ENCODE measurements at places on chromosomes 5 and 9.

DNA sequence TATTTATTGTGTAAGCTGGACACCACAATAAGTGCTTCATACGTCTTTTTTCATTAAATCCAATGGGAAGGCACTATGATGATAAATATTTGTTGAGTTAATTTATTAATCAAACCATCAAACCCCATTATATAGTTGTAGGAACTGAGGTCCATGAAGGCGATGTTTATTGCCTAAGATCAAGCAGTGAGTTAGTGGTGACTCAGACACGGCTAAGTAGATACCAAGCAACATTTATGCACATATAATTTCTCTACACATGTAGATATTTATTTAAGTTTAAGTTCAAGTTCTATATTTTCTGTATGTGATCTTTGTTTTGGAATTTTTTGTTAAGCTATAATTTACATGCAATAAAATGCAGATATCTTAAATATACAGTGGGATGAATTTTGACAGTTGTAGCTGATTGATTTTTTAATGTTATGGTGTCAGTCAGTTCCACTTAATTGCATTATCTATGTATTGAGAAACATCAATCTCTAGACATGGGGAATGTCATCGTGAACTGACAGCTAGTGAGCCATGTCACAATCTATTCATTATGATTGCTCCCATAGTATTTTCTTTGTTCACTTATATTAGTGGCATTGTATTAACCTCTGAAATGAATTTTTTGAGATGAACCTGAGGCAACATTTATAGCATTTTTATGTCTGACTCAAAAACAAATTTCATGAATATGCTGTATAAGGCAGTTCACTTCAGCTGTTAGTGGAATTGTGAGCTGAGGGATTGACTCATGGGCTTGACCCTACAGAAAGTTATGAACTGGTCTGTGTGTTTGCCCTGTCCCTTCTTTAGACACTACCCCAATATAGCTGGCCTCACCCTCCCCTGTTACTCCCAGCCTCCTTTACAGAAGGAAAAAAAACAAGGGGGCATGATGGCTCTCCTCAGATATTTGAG, 11.9 kb upstream of the GARNL3 start:
- DNase-seq, result no peak

GRCh38 chr5:39415201-39415600, 9.6 kb downstream of the DAB2 start:
- no peak for DNase-seq

- DNase-seq, result no peak
Observed at GRCh38 chr5:39082995-39083394, 8.8 kb upstream of the RICTOR start.

- no peak for DNase-seq
Observed at GRCh38 chr5:100584069-100584468, 48.9 kb downstream of the FAM174A start.

DNA sequence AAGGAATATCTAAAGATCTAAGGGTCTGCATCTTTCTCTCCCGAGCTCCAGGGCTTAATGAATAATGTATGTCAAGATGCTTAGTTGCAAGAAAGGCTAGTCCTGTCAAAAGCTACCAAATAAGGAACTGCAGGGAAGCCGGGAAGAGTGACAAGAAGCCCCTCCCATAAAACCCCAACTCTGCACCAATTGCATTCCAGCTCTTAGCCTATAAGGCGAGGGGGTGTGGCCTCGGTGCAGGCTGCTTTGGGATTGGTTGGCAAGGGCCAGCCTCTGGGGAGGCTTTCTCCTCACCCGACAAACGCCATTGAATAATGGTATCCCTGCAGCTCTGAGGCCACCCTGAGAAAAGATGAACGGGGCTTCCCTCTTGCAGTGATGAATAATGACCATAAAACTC, 416.9 kb downstream of the RAB3C start:
- no peak for DNase-seq

DNA sequence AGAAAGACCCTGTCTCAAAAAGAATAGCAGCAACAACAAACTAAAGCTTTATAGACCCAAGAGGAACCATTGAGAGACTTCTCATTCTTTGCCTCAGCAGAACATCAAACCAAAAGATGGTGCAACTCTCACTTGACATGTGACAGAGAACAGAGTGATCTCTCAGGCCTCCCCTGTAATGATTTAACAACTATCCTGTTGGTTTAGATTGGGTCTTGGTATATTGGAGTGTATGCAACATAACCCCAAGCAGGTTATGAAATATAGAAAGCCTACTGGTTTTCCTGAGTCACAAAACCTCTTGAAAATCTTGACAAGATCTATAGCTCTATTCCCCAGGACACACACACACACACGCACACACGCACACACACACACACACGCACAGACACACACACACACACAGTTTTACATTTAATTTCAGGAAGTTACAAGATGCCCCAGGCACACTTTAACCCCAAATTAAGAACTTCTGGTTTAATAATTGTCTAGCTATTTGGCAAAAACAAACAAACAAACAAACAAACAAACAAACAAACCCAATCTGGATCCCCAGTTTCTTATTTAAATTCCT, 6.5 kb upstream of the FGF1 start:
- DNase-seq, result no peak

DNA sequence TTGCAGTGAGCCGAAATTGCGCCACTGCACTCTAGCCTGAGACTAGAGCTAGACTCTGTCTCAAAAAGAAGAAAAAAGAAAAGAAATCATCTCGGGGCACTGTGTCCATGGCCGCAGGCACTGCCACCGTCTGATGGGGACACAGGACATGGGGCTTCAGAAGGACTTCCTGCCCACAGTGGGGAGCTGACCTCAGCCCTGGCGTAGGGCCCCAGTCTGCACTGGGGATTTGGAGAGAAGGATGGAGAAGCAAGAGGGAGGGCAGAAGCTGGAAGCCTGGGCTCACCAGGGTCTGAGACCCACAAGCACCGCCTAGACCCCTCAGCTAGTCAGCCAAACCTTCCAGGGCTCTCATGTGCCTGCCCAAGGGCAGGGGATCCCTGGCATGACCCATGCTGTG, 4.1 kb upstream of the SARDH start:
- DNase-seq, result no peak

DNA sequence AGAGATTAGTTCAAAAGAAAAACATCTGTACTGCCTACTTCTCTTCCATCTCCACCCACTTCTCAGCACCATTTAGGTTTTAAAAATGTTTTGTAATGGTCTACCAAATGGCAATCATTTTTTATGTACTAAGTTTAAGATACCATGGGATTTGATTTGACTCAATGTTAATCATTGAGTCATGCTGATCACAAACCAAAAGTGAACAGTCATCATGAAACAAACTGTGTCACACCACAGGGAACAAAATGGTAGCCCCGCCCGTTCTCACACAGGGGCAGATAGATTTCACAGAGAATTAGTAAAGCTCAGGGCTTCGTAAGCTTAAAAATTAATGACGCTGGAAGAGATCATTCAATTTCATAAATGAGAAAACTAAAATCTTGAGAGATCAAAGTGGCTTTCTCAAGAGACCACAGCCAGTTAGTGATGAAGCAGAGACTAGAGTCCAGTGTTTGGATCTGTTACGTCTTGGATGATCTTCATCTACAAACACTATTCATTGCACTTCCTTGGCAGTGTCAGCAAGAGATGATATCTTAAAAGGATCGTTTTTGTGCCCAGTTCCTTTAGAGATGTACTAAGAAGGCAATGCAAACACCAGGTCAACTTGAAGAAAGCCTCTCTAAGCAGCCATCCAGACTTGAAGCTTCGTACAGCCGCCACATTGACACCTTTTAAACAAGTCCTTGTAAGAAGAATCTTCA, 33.9 kb upstream of the TRIO start:
- no peak for DNase-seq

DNA sequence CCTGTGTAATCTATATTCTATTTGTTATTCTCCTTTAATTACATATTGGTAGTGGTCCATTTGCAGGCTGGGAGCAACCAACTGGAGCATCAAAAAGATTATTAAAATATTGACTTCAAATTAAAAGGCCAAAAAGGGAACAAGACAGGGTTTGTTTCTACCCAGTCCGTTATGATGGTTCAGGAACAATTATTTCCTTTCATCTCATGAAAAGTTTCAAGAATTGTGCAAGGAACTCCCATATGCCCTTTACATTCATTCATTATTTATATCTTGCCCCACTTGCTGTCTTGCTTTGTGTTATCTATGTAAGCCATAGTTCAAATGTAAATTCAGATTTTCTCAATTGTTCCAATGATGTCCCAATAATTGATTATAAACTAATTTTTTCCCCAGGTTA, 58.7 kb upstream of the TLE1 start:
- DNase-seq, result no peak

- DNase-seq, result no peak
Observed at GRCh38 chr9:137924169-137924568, 46.6 kb downstream of the CACNA1B start.

GRCh38 chr5:96680759-96681470, 18.7 kb downstream of the CAST start:
- DNase-seq, result no peak

- DNase-seq, result no peak
Observed at GRCh38 chr9:129489838-129490582, 130.9 kb downstream of the C9orf50 start.

GRCh38 chr5:127051591-127051990, 21.2 kb upstream of the MARCHF3 start:
- DNase-seq, result no peak

GRCh38 chr5:75668977-75669689, 48.1 kb downstream of the POC5 start:
- DNase-seq, result no peak

- no peak for DNase-seq
Observed at GRCh38 chr5:151056379-151057325, 24.2 kb downstream of the TNIP1 start.

DNA sequence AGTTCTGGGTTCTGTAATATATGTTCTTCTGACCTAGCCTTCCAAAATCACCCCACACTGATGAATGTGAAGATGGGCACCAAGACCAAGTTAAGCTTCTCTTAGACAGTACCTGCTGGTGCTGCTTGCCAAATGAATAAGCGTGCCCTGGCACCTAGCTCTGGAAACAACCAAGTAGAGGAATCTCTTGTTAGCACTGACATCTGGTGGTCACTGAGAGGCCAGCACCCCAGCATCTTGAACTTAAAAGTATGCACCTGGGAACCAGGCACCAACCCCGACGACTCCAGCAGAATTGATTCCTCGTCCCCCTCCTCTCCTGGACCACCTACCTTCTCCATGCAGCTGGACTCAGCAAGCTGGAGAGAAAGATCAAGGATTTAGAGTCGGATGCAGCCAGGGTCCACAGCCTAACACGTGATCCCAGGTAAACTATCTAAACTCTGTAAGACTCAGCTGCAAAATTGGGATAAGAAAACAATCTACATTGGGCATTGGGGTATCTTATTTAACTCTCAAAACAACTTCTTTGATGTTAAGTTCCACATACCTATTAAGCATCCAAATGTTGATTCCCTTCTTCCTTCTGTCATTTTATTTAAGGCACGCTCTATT, 89.8 kb downstream of the SLC1A3 start:
- DNase-seq, result peak; percentile 6

GRCh38 chr5:114727358-114727757, 365.5 kb downstream of the KCNN2 start:
- no peak for DNase-seq

GRCh38 chr9:38621434-38622287, 1.3 kb upstream of the ANKRD18A start:
- DNase-seq, result peak; percentile 4

DNA sequence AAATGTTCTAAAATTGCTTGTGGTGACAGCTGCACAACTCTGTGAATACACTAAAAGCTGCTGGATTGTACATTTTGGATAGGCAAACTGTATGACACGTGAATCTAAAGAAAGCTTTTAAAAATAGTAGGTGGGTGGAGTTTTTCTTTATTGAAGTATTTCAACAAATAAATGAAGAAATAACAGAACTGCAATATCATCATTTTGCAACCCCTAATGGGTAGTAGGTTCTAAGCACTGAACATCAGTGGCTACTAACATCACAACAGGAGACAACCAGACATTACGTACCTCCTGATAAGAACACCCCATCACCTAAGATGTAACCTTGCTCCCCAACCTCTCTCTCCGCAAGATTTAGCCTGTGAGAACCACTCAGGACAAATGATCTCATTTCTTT, 38.6 kb downstream of the EPB41L4B start:
- no peak for DNase-seq

DNA sequence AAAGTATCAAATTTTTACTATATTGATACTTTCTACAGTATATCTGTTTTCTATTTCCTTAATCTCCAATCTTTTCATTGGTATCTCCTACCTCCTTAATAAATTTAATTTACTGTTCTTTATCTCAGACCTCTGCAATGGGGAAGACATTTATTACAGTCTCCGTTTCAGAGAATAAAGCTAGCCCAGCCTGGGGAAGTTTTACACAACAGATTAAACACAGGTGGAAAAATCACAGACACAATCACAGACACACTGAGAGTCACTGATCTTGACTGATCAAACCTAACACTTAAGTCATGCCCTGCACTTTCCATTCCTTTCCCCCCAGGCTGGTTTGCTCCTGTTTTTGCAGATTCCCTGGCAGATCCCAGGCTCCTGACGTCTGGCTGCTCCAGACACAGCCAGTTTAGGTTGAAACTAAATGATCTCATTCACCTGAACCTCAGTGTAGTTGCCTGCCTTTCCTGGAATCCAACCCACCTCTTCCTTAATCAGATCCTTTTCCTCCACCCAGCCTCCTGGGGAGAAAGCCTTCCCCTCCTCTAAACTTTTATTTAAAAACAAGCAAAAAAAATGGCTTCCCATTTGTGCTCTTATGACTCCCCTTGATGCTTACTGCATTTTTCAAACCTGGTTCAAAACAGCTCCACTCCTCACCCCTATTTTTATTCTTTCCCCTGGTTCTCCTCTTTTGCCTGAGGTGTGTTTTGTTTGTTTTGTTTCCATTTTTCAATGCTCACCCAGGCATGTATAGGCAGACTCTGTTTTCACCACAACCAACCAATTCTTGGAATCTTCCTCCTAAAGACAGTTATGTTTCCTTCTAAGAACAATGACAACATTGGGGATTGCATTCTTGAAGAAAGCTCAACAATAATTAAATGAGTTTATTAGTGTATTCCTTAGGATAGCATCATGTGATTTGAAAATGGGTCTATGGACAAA, 29.5 kb upstream of the OSMR start:
- no peak for DNase-seq
